Activated T-cell treated with anti-CD3 and anti-CD28 coated beads, Interleukin-2, amount 50 U/mL, for 24 hours (primary cell): ENCODE measurements at places on chromosomes 13 and 19.

- H3K27me3 ChIP-seq: no peaks in the 10 kb centered on the region
- peaks cover 20% of the 10 kb centered on the region for H3K4me1 ChIP-seq
- H3K27ac ChIP-seq: peak overlapping the region; percentile 100
- DNase-seq: no peak
- H3K36me3 ChIP-seq: peaks cover 36% of the 10 kb centered on the region
These were observed 475 bp upstream of the ZC3H4 start for GRCh38 chr19:47113850-47114651.

GRCh38 chr19:28061111-28061510, 1151.8 kb downstream of the UQCRFS1 start:
- no peaks in the 10 kb centered on the region for H3K4me1 ChIP-seq
- DNase-seq: no peak

- H3K27ac ChIP-seq: no peak overlapping the region
- no peaks in the 10 kb centered on the region for H3K27me3 ChIP-seq
- DNase-seq: no peak
- H3K4me3 ChIP-seq: no peak overlapping the region
- H3K4me1 ChIP-seq: no peaks in the 10 kb centered on the region
These were observed 414.8 kb downstream of the GPC5 start for GRCh38 chr13:91813253-91813652.

DNA sequence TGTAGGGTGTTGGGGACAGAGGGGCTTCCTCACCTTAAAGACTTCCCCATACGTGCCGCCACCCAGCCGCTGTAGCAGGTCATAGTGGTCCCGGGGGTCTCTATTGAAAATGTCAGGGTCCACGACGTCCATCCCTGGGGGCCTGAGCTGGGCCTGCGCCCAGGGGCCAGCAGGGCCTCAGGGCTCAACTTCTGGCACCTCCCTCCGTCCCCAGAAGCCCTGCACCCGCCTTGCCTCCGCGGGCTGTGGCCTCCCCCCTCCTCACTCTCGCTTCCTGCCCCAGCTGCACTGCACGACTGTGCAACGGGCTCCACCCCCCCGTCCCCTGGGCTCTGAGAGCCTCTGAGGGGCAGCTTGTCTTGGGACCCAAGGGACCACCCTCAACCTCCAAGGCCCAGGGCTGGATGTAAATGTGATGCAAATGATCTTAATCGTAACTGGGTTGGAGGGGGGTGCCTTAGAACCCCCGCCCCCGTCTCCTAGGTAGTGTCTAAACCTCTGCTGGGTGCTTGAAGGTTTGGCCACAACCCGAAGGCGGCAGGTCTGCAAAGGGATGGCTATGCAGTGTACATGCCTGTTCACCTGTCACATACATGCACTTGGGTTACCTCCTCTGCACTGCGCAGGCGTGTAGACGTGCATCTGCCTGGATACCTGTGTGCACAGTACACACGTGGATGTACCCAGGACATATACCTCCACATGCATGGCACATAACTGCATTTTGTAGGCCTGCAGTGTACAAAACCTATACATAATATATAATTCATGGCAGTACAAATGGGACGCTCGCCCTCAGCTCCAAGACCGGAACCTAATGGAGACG, at the start of gene MAP4K1:
MAP4K1 (minus strand) TSS at position 190 of the 826 bp plus-strand sequence; CDS start at position 132, 58 bp downstream.
- peaks cover 90% of the 10 kb centered on the region for H3K36me3 ChIP-seq
- peak within 1 kb of the TSS; percentile 99 for H3K4me3 ChIP-seq
- H3K27me3 ChIP-seq: no peaks in the 10 kb centered on the region
- H3K4me1 ChIP-seq: peaks cover 57% of the 10 kb centered on the region
- H3K27ac ChIP-seq: peak within 1 kb of the TSS; percentile 99

- H3K27me3 ChIP-seq: peaks cover 4% of the 10 kb centered on the region
- H3K36me3 ChIP-seq: no peaks in the 10 kb centered on the region
- H3K4me3 ChIP-seq: no peak overlapping the region
- peaks cover 17% of the 10 kb centered on the region for H3K4me1 ChIP-seq
- no peak for DNase-seq
These were observed 12.3 kb upstream of the ZBTB32 start for GRCh38 chr19:35692010-35692409.

- peak within 1 kb of the TSS; percentile 83 for H3K4me3 ChIP-seq
- no peak for DNase-seq
- peaks cover 17% of the 10 kb centered on the region for H3K27me3 ChIP-seq
These were observed at the start of gene LACC1 for GRCh38 chr13:43879755-43880181. TSS of gene LACC1 (plus strand) at chr13:43879904. CDS start at chr13:43880986, 1,082 bp downstream.

- H3K27ac ChIP-seq: no peak overlapping the region
- DNase-seq: no peak
- H3K4me3 ChIP-seq: no peak overlapping the region
- peaks cover 2% of the 10 kb centered on the region for H3K27me3 ChIP-seq
These were observed 52.0 kb downstream of the DCT start for GRCh38 chr13:94427313-94427953.

- no peak overlapping the region for H3K4me3 ChIP-seq
- H3K27ac ChIP-seq: no peak overlapping the region
- peaks cover 5% of the 10 kb centered on the region for H3K4me1 ChIP-seq
- no peaks in the 10 kb centered on the region for H3K36me3 ChIP-seq
- DNase-seq: no peak
These were observed 1.9 kb downstream of the C2CD4C start for GRCh38 chr19:406971-407510.

GRCh38 chr19:34669305-34669704, 7.7 kb downstream of the SCGB2B2 start:
- H3K4me3 ChIP-seq: no peak overlapping the region
- peaks cover 15% of the 10 kb centered on the region for H3K4me1 ChIP-seq
- H3K27ac ChIP-seq: no peak overlapping the region
- peaks cover 7% of the 10 kb centered on the region for H3K27me3 ChIP-seq
- no peaks in the 10 kb centered on the region for H3K36me3 ChIP-seq

DNA sequence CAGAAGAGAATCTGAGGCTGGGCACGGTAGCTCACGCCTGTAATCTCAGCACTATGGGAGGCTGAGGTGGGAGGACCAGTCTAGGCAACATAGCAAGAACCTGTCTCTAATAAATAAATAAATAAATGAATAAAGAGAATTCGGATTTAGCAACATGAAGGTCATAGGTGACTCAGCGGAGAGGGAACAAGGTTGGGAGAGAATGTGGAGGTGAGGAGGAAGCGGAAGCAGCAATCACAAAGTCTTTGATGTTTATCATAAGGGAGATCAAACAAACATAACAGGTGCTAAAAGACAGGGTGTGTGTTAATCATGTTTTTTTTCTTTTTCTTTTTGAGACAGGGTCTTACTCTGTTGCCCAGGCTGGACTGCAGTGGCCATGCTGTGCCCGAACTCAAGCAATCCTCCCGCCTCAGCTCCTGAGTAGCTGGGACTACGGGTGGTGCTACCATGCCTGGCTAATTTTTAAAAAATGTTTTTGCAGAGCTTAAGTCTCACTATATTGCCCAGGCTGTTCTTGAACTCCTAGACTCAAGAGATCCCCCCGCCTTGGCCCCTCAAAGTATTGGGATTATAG, 16.3 kb downstream of the PBX4 start:
- H3K36me3 ChIP-seq: peaks cover 34% of the 10 kb centered on the region
- H3K27ac ChIP-seq: peak overlapping the region; percentile 100
- DNase-seq: no peak
- peak overlapping the region; percentile 9 for H3K4me3 ChIP-seq
- H3K27me3 ChIP-seq: no peaks in the 10 kb centered on the region

GRCh38 chr19:14310055-14310454, 71.2 kb upstream of the ADGRE5 start:
- no peaks in the 10 kb centered on the region for H3K27me3 ChIP-seq
- no peak for DNase-seq
- no peaks in the 10 kb centered on the region for H3K36me3 ChIP-seq
- peaks cover 7% of the 10 kb centered on the region for H3K4me1 ChIP-seq
- H3K27ac ChIP-seq: no peak overlapping the region

GRCh38 chr13:31167490-31167889, 5.8 kb upstream of the HSPH1 start:
- H3K4me1 ChIP-seq: peaks cover 20% of the 10 kb centered on the region
- no peak overlapping the region for H3K4me3 ChIP-seq
- peaks cover 1% of the 10 kb centered on the region for H3K27me3 ChIP-seq
- DNase-seq: no peak

DNA sequence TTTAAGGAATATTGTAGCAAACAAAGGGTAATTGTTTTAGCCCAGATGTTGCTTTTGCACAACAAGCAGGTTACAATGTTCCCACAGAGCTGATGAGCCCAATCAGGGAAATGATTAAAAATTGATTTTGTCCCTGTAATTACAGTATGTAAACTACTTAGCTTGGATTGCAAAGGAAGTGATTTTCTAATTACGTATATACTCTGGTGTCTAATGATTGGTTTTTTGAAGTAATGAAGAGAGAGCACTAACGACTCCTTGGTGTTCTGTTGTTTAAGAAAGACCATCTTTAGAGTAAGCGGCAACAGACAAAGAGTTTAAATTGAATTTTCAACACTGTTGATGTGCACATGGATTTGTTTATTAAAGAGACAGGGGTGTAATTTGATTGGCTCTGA, 95.3 kb upstream of the ZNF536 start:
- no peak overlapping the region for H3K4me3 ChIP-seq
- H3K4me1 ChIP-seq: no peaks in the 10 kb centered on the region
- H3K27me3 ChIP-seq: no peaks in the 10 kb centered on the region
- H3K27ac ChIP-seq: no peak overlapping the region

- no peaks in the 10 kb centered on the region for H3K36me3 ChIP-seq
- H3K27me3 ChIP-seq: no peaks in the 10 kb centered on the region
- no peaks in the 10 kb centered on the region for H3K4me1 ChIP-seq
- DNase-seq: no peak
- H3K4me3 ChIP-seq: no peak overlapping the region
These were observed 79.6 kb downstream of the DACH1 start for GRCh38 chr13:71787414-71787813.

DNA sequence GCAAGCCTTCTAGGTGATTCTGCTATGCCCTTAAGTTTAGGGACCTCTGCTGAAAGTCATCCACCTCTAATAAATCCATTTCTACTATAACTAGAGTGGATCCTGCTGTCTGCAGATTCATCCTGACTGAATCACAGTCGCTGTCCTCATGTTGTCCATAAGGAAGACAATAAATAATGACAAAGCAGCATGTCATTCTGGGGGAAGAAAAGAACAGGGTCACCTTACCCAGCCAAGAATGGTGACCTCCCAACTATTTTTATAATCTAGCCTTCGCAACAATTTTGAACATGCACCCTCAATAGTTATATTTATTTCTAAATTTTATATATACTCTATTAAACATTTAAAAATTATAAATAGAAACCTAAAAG, 45.0 kb upstream of the UBE2L5 start:
- H3K27ac ChIP-seq: peak overlapping the region; percentile 80
- no peaks in the 10 kb centered on the region for H3K36me3 ChIP-seq
- DNase-seq: peak; percentile 2
- peaks cover 84% of the 10 kb centered on the region for H3K4me1 ChIP-seq

GRCh38 chr19:45423589-45424190, at the start of gene ERCC1:
TSS of gene ERCC1 (minus strand) at chr19:45423917. CDS start at chr19:45423374, 543 bp downstream.
- H3K27me3 ChIP-seq: peaks cover 4% of the 10 kb centered on the region
- peak within 1 kb of the TSS; percentile 98 for H3K27ac ChIP-seq
- peaks cover 63% of the 10 kb centered on the region for H3K4me1 ChIP-seq
- H3K36me3 ChIP-seq: peaks cover 44% of the 10 kb centered on the region

DNA sequence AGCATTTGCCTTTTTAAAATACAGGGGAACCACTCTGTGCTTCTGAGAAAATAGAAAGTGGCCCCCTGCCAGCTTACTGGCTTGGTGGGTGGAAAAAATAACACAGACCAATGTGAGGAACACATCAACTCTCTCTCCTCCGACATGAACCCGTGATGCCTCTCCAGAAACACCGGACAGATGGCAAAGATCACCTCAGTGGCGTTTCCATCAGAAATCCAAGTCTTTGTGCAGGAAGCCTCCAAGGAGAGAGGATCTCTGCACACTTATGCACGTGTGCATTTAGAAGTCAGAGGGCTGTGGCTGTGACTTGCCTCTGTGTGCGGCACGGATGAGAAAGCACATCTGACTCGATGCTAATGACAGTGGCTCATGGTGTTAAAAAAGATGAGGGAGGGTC, 112.3 kb upstream of the KLF12 start:
- peaks cover 92% of the 10 kb centered on the region for H3K4me1 ChIP-seq
- H3K4me3 ChIP-seq: peak overlapping the region; percentile 58
- peaks cover 12% of the 10 kb centered on the region for H3K36me3 ChIP-seq
- no peaks in the 10 kb centered on the region for H3K27me3 ChIP-seq

DNA sequence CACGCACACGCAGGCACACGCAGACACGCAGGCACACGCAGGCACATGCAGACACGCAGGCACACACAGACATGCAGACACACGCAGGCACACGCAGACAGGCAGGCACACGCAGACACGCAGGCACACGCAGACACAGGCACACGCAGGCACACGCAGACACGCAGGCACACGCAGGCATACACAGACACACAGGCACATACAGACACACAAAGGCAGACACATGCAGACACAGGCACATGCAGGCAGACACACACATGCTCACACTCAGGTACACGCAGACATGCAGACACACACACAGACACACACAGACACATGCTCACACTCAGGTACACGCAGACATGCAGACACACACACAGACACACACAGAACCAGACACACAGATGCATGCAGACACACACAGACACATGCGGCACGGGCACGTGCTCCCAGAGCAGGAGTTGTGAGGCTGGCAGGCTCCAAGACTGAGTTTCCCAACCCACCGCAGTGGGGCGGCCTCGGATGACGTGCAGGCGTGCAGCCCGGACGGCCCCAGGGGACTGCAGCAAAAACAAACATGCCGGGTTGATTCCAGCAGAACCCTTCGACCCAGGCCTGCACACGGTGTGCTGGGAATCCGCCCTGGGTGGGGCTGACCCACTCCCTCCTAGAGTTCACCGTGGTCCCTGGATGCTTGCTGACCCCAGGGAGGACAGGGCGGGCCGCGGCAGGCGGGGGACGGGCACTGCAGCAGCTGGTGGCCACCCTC, 100.0 kb downstream of the GADD45B start:
- no peak overlapping the region for H3K4me3 ChIP-seq
- peaks cover 10% of the 10 kb centered on the region for H3K27me3 ChIP-seq
- no peak for DNase-seq
- no peak overlapping the region for H3K27ac ChIP-seq
- no peaks in the 10 kb centered on the region for H3K36me3 ChIP-seq

DNA sequence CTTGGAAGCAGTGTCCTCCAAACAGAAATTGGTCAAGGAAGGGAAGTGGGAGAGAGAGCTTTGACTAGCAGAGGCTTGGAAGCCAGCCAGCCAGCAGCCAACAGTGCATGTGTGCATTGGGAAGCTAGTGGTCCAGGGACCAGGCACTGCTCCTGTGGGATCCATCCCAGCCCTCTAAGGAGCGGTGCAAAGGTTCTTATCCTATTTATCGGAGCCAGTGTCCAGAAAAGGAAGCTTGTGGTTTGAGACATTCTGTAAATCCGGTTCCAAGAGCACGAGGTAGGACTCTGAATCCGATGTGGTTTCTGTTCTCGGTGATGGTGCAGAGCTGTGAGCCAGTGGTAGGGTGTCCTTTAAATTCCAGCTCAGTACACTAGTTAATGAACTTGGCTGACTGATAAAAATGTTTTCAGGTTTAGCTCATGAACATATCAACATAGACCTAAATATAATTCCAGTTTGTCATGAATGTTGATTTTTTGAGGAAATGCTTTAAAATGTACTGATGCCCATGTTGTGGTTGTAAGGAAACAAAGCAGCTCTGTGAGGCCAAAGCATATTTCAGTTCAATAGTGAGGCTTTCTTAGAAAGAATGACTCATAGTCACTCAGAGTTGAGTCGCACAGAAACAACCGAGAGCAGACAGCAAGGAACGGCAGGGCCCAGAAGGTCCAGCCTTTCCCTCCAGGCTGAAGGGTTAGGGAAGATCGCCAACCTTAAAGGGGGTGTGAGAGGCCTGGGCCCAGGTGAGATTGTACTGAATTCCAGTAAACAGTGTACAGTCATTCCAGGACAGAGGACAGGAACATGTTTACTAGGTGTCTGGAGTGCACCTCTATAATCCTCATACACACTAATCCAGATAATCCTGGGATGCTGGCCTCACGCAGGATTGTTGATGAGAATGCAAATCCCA, 21.5 kb upstream of the GARRE1 start:
- H3K27ac ChIP-seq: peak overlapping the region; percentile 93
- peak overlapping the region; percentile 46 for H3K4me3 ChIP-seq
- peaks cover 39% of the 10 kb centered on the region for H3K4me1 ChIP-seq
- DNase-seq: peak; percentile 45
- H3K36me3 ChIP-seq: peaks cover 33% of the 10 kb centered on the region
